ENCODE measurements at places on chromosomes 2 and 18. TPM values are rescaled to one million over a fixed set of nuclear protein-coding genes. Genes with fewer than 3 reads are reported as not detected.

The C18orf54 gene
- 9.1 TPM for polyA plus RNA-seq

The PXDN gene
- polyA plus RNA-seq: 124 TPM

The PTGR3 gene
- 40.0 TPM for polyA plus RNA-seq

The TBR1 gene
- polyA plus RNA-seq: not detected

The LBX2 gene
- polyA plus RNA-seq: 1.2 TPM

The UPP2 gene
- polyA plus RNA-seq: 0.11 TPM

The ATP6V1C2 gene
- 3.3 TPM for polyA plus RNA-seq

The CHST9 gene
- polyA plus RNA-seq: 0.23 TPM

The TANC1 gene
- polyA plus RNA-seq: 22.2 TPM
